ENCODE measurements at places on chromosomes 16 and 17.

DNA sequence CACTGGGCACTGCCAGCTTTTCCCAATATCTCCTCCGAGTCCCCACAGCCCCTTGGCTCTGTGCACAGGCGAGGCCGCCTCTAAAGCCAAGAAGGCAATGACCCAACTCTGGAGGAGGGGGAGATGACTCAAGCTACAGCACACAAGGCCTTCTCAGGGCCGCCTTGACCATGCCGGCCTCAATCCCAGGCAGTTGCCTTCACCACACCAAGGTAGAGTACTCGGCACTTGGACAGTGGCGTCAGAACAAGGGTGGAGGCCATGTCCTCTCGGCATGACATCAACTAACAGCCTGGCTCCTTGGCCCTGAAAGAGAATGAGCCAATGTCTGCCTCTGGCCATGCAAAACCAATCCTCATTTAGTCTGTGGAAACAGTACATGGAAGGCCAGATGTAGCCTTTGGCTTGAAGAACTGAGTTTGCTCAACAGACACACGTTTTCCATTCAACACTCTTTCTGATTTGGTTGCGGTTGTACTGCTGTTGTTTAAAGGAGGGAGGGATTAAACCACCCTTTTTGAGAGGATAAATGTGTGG is 139.6 kb downstream of the XYLT1 start:
- no peaks in the 10 kb centered on the region for H3K27me3 ChIP-seq
- no peak overlapping the region for H3K4me3 ChIP-seq
- DNase-seq, result no peak
- H3K4me1 ChIP-seq, result no peaks in the 10 kb centered on the region
- H3K36me3 ChIP-seq, result peaks cover 5% of the 10 kb centered on the region

GRCh38 chr16:88494335-88495154 is 41.5 kb downstream of the ZFPM1 start:
- H3K4me3 ChIP-seq, result no peak overlapping the region
- no peaks in the 10 kb centered on the region for H3K4me1 ChIP-seq
- H3K27me3 ChIP-seq, result no peaks in the 10 kb centered on the region
- H3K36me3 ChIP-seq, result no peaks in the 10 kb centered on the region

DNA sequence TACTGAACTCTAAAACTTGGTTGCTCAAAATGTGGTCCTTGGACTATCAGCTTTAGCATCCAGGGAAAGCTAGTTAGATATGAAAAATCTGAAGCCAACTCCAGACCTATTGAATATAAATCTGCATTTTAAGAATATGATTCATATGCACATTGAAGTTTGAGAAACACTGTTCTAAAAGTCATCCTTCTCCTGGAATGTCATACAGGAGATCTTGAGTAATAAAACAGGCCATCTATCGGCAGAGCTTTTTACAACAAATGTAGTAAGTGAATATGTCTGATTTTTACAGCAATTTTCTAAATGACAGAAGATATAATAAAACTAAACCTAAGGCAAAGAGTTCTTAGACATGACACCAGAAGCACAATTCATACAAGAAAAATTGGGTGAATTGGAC is 140.4 kb downstream of the PMP22 start:
- no peak overlapping the region for H3K27ac ChIP-seq
- H3K36me3 ChIP-seq, result no peaks in the 10 kb centered on the region
- DNase-seq, result no peak
- H3K4me1 ChIP-seq, result no peaks in the 10 kb centered on the region
- H3K4me3 ChIP-seq, result no peak overlapping the region

- no peak for DNase-seq
- H3K4me1 ChIP-seq, result no peaks in the 10 kb centered on the region
- H3K4me3 ChIP-seq, result no peak overlapping the region
- H3K27ac ChIP-seq, result no peak overlapping the region
These were observed 59.6 kb downstream of the GSG1L start for GRCh38 chr16:28003923-28004322.

DNA sequence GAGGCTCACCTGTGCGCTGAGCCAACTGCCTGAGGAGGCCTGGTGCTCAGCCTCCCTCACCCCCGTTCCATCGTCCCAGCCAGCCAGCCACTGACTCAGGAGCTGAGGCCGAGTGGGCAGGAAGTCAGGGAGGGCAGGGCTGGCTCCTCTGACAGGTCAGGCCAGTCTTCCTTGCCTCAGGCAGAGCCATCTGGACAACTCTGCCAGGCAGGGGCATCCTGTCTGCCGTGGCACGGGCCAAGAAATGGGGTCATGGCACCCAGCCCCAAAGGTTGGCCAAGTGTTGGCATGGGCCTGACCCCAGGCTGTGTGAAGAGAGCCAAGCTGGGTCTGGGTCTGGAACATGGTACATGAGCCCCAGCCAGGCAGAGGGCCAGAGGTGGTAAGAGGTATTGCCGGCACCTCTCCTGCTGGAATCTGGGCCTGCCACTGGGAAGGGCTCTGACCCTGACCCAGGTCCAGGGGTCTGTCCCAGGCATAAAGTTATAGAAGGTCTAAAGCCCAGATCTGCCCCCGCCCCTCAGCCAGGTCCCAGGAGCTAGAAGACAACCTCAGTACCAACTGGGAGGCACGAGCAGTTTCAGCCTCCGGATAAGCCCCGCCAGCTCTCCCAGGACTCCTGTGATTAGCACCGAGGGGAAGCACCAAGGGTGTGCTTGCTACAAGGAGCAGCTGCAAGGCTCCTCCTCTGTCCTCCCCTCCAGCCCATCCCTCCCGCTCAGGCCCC is 2.5 kb upstream of the VASN start:
- peaks cover 34% of the 10 kb centered on the region for H3K36me3 ChIP-seq
- no peak overlapping the region for H3K4me3 ChIP-seq
- DNase-seq, result peak; percentile 80
- H3K27me3 ChIP-seq, result no peaks in the 10 kb centered on the region

DNA sequence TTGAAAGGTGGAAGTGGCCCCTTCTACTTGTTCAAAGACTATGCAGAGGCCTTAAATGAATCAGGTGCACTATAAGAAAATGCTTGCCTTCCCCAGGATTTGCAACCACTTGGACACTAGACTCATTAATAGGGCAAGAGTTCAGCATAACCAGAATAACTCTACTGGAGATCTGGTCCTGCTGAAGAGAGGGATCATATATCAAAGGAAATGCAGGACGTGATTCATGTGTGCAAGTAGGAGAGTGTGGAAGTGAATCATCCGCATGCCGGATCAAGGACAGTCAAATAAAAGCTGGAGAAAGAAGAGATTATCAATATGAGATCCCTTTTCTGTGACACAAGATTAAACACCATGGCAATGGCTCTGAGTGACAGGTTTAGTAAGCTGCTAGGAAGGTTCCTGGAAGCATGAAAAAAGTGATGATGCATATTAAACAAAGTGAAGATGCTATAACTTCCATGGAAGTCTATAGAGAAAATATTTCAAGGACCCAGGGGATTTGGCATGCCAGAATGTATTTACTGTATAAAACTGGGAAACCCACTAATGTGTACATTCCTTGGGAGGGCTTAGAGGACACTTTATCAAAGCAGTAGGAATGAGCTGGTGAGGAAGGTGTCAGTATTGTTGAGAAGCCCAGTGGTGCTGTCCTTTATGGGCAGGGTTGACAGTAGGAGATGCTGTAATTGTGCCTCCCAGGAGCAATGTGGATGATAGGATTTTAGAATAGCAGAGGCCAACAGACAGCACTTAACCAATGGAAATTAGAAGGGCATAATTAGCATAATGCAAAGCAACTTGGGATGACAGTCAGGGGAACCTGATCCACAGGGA is 133.1 kb downstream of the ABCA8 start:
- no peaks in the 10 kb centered on the region for H3K27me3 ChIP-seq
- no peaks in the 10 kb centered on the region for H3K36me3 ChIP-seq
- peak; percentile 9 for DNase-seq
- H3K27ac ChIP-seq, result peak overlapping the region; percentile 22

DNA sequence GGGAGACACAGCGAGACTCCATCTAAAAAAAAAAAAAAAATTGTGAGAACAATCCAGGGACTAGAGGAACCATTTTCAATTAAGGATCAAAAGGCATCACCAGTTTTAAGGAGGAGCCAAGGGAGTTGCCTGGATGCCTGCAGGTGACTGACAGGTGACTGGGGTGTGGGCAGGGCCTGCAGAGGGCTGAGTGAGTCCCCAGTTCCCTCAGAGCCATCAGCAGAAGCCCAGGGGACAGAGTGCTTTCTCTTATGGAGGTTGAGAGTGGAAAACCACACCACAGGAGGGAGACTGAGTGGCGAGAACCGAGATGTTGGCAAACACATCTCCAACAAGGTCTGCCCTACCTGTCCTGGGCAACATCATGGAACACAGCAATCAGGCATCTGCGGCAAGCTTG is 27.1 kb upstream of the CREBBP start:
- no peaks in the 10 kb centered on the region for H3K36me3 ChIP-seq
- no peak overlapping the region for H3K4me3 ChIP-seq

GRCh38 chr16:20303012-20303411 is 24.3 kb downstream of the GP2 start:
- no peaks in the 10 kb centered on the region for H3K4me1 ChIP-seq
- H3K27ac ChIP-seq, result no peak overlapping the region
- H3K4me3 ChIP-seq, result no peak overlapping the region
- DNase-seq, result no peak
- peaks cover 75% of the 10 kb centered on the region for H3K27me3 ChIP-seq
- no peaks in the 10 kb centered on the region for H3K36me3 ChIP-seq

- peak overlapping the region; percentile 15 for H3K4me3 ChIP-seq
- H3K27me3 ChIP-seq, result peaks cover 24% of the 10 kb centered on the region
- H3K27ac ChIP-seq, result no peak overlapping the region
- H3K36me3 ChIP-seq, result no peaks in the 10 kb centered on the region
These were observed 78.9 kb downstream of the RTN4RL1 start for GRCh38 chr17:1946021-1946932.

GRCh38 chr17:63365366-63366240 is 80.5 kb downstream of the CYB561 start:
- H3K27ac ChIP-seq, result no peak overlapping the region
- H3K4me1 ChIP-seq, result no peaks in the 10 kb centered on the region
- no peak for DNase-seq
- H3K4me3 ChIP-seq, result no peak overlapping the region

DNA sequence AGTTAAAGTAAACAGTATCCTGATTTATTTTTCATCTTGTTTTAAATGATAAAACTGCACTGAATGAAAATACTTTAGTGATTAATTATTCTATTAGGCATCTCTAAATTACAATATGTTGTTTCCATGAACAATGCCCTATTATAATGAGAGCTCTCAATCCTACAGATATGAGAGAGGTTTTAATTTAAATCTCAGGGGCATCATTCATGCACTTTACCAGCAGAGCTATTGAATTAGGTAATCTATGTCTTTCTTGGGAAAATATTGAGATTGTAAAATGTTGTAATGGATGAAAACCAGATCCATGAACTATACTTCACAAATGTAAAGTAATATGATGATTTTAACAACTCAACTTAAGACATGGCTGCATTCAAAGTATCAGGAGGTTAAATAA is 103.8 kb downstream of the ADAMTS18 start:
- peaks cover 7% of the 10 kb centered on the region for H3K4me1 ChIP-seq
- no peak overlapping the region for H3K4me3 ChIP-seq
- DNase-seq, result no peak
- H3K27ac ChIP-seq, result no peak overlapping the region
- H3K27me3 ChIP-seq, result no peaks in the 10 kb centered on the region

DNA sequence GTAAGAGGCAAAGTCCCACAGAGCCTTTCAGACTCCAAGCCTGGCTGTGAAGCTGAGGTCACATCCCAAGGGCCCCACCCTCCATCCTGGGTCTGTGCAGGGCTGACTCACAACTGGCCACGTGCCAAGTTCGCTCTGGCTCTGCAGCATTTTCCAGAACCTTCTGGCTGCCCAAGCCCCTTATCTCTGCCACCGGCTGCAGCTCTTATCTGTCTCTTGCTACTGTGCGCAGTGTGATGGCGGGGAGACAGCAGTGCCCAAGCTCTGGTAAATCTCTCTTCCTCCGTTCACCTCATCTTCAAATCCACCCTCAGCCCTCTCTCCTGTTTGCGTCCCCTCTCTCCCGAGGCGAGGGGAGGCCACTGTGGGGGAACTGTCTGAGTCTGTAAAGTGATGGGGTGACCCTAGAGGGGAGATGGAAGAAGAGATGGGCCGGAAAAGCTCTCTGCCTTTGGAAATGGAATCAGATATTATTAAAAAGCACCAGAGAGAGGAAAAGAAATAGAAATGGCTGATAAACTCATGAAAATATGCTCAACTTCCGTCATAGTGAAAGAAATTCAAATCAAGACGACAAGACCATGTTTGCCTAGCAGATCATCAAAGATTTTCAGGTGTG is 162.7 kb upstream of the CDC42EP4 start:
- peak; percentile 79 for DNase-seq
- H3K4me1 ChIP-seq, result peaks cover 17% of the 10 kb centered on the region
- H3K4me3 ChIP-seq, result no peak overlapping the region
- peaks cover 6% of the 10 kb centered on the region for H3K36me3 ChIP-seq
- H3K27me3 ChIP-seq, result peaks cover 51% of the 10 kb centered on the region

DNA sequence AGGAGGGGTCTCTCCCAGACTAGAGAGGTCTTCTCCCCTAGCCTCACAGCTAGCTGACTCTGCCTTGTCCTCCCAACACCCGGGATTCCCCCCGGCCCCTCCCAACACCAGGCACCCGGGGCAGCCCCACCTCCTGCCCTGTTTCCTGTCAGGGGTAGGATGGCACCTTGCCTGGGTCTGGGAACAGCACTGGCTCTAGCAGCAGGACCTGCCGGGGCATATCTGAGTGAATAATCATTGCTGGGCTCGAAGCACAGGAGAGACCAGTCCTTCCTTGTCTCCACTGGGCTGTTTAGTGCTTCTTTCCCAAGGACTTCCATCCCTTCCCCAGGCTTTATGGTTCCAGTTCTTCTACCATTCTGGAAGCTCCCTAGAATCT is 25.7 kb downstream of the MINK1 start:
- H3K36me3 ChIP-seq, result peaks cover 19% of the 10 kb centered on the region
- H3K4me3 ChIP-seq, result no peak overlapping the region
- DNase-seq, result peak; percentile 49
- peak overlapping the region; percentile 30 for H3K27ac ChIP-seq

GRCh38 chr17:60602871-60603270 is 2.9 kb downstream of the PPM1D start:
- H3K27ac ChIP-seq, result peak overlapping the region; percentile 90
- DNase-seq, result no peak
- peak overlapping the region; percentile 94 for H3K4me3 ChIP-seq
- H3K4me1 ChIP-seq, result peaks cover 17% of the 10 kb centered on the region
- H3K36me3 ChIP-seq, result peaks cover 41% of the 10 kb centered on the region

DNA sequence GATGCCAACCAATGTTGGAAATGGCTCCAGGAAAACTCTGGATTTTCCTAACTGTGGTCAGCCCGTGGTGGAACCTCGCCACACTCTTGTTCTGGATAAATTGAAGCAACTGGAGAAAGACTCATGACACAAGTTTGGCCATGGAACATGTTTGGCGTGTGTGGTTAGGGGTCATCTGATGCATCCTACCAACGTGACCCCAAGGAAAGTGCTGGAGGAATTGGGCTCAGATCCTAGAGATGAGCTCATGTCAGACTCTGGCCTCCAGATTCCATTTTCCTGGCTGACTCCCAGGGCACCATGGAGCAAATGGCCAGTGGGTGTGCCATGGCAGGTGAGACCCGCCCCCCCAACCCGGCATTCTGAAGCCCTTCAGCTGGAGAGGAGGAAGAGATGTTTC is 58.5 kb downstream of the CACNG5 start:
- no peaks in the 10 kb centered on the region for H3K36me3 ChIP-seq
- H3K27me3 ChIP-seq, result peaks cover 74% of the 10 kb centered on the region
- H3K4me3 ChIP-seq, result no peak overlapping the region
- no peak for DNase-seq
- H3K4me1 ChIP-seq, result no peaks in the 10 kb centered on the region

Measured in Calu3 (cell line).